ENCODE measurements at places on chromosomes 16 and 17.

DNA sequence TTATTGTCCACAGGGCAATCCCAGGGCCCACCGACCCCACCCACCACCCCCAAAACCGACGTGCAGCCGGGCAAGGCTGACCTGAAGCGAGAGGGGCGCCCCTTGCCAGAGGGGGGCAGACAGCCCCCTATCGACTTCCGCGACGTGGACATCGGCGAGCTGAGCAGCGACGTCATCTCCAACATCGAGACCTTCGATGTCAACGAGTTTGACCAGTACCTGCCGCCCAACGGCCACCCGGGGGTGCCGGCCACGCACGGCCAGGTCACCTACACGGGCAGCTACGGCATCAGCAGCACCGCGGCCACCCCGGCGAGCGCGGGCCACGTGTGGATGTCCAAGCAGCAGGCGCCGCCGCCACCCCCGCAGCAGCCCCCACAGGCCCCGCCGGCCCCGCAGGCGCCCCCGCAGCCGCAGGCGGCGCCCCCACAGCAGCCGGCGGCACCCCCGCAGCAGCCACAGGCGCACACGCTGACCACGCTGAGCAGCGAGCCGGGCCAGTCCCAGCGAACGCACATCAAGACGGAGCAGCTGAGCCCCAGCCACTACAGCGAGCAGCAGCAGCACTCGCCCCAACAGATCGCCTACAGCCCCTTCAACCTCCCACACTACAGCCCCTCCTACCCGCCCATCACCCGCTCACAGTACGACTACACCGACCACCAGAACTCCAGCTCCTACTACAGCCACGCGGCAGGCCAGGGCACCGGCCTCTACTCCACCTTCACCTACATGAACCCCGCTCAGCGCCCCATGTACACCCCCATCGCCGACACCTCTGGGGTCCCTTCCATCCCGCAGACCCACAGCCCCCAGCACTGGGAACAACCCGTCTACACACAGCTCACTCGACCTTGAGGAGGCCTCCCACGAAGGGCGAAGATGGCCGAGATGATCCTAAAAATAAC is 3.0 kb downstream of the SOX9 start:
- DNase-seq, result no peak

- DNase-seq, result no peak
Measured at GRCh38 chr17:50099003-50099402, 3.9 kb downstream of the PDK2 start.

DNA sequence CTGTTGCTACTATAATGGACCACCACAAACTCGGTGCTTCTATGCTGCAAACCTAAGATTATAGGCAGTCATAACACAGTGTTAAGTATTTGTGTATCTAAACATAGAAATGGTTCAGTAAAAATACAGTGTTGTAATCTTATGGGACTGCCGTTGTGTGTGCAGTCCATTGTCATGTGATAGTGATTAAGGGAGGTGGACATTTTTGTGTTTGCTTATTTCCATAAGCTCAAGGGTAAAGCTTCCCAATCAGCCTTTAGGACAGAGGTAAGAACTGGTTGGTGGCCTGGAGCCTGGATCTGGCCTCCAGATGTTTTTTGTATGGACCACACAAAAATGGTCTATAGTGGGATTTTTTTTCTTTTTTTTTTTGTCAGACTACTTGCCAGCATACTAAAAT is 29.9 kb downstream of the WWOX start:
- no peak for DNase-seq

DNA sequence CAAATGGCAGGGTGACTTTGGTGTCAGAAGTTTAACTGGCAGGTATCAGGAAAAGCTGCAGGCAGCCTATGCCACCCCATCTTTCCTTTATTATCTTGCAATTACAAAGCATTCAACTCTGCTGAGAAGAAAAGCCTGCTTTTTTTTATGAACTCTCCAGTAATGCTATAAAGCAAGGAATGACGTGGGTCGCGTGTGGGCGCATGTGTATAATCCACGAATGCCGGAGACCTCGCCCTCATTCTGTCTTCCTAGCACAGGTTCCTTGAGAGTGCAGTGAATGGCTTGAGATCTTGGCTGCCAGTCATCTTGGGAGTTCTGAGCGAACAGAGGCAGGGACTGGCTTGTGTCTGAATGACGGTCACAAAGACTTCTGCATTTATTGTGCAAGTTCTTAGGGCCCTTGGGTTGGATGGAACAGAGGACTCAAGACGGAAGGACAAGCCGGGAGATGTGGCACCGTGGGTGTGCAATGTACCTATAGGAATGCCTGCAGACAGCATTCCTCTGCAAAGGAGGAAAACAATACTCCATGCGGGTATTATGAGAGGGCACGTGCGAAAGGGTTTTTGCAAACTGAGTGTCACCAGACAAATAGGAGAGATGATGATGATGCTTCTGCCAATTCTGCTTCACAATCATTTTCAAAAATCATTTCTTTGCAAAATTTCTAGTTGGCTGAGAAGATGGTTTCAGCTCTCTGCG is 96.1 kb upstream of the ELAC2 start:
- DNase-seq, result no peak

GRCh38 chr16:49281843-49282642 is 405 bp upstream of the CBLN1 start:
- peak; percentile 60 for DNase-seq

DNA sequence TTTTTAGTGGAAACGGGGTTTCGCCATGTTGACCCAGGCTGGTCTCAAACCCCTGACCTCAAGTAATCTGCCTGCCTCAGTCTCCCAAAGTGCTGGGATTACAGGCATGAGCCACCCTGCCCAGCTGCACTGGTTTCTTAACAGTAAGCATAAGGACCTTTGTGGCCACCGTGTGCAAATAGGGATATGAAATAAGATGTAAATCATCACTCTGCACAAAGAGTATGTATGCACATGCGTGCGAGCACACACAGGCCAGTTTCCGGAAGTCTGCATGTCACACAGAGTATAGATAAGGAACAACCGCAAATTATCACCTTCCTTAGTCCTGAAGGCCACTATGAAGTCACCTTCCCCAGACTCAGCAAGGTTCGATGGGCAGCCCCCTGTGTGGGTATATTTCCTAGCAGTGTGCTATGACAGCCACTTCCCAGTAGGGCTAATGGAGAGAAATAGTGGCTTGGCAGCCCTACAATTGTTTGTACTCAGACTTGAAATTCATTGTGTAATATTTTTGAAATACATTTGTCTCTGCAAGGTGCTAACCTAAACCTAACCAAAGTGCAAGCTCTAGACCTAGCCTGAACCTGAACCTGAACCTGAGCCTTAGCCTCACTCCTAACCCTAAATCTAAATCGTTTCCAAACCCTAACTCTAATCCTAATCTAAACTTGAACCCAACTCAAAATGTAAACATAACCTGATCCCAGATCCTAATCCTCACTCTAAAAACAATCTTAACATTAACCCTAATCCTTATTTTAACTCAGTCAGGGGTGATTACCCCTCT is 48.4 kb upstream of the SKAP1 start:
- DNase-seq, result no peak

- no peak for DNase-seq
Measured at GRCh38 chr17:19785854-19786253, 37.8 kb upstream of the ALDH3A1 start.

DNA sequence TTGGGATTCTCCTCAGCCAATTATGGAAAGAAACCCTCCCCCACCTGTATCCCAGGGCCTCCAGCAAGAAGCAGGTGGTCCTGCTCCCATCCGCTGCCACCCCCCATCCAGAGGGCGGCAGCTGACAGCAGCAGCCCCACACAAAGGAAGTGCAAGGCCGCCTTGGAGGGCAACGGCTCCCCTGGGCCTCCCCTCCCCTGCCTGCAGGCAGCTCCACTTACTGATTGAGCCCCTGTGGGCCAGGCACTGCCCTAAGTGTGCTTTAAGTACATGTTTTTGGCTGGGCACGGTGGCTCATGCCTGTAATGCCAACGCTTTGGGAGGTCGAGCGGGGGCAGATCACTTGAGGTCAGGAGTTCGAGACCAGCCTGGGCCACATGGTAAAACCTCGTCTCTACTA is 257.6 kb downstream of the PARN start:
- DNase-seq, result no peak

GRCh38 chr17:3802461-3803307 is 1.7 kb upstream of the ITGAE start:
- no peak for DNase-seq

DNA sequence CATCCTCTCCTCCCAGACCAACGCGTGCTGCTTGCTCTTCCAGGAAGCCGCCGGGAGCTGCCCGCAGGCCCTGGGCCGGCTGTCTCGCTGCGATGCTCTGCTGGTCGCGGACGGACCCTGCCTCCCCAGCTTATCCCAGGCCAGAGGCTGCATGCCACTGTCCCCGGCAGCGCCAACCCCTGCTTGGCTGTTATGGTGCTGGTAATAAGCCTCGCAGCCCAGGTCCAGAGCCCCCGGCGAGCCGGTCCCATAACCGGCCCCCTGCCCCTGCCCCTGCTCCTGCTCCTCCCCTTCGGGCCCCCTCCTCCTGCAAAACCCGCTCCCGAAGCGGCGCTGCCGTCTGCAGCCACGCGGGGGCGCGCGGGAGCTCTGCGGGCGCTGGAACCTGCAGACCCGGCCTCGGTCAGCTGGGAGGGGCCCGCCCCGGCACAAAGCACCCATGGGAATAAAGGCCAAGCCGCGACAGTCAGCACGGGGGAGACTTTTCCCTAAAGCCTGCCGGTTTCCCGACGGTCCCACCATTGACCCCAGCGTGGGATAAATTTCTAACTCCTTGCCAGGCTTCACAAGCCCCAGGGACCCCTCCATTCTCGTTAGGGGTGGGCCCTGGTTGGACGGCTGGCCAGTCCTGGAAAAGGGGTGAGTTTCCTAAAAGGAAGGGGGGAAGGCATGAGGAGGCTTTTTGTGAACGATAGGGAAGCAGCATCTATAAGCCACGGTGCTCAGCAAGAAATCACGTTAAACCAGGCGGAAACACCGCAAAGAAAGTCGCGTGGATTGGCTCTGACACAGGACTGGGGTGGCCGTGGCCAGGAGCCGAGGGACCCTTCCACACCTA is 11.2 kb downstream of the ENPP7 start:
- DNase-seq, result peak; percentile 53

DNA sequence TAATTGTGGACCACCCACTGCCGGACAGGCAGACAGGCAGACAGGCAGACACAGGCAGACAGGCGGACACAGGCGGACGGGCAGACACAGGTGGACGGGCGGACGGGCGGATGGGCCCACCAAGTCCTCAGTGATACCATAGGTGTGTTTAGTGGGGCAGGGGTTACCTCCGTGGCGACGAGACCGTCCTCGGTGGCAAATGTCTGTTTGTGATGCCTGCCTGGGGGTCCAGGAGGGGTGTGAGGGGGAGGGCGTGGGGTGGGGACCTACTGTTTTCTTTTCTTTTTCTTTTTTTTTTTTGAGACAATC is 76.7 kb downstream of the RTN4RL1 start:
- DNase-seq, result no peak

GRCh38 chr17:67221062-67221998 is 23.7 kb downstream of the HELZ start:
- no peak for DNase-seq

DNA sequence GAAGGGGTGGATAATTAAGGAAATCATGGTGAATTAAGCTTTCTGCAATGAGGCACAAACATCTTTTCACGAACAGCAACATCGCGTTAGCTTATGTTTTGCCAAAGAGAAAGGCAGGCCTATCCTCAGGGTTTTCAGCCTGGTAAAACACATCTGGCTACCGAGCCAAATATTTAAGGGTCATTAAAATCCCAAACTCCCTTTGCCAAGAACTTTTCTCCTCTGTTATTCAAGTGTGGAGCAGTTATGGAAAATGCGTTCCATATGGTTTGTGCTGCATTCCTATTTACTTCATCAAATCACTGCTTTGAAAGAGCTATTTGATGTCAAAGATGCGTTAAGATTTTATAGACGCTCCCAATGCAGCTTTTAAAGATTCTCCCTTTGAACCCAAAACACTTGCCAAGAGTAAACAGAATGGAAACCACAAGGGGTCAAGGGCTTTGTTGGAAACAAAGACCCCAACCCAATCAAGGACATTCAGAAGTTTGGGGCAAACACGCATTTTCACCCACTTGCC is 308.3 kb upstream of the CDH5 start:
- DNase-seq, result no peak

DNA sequence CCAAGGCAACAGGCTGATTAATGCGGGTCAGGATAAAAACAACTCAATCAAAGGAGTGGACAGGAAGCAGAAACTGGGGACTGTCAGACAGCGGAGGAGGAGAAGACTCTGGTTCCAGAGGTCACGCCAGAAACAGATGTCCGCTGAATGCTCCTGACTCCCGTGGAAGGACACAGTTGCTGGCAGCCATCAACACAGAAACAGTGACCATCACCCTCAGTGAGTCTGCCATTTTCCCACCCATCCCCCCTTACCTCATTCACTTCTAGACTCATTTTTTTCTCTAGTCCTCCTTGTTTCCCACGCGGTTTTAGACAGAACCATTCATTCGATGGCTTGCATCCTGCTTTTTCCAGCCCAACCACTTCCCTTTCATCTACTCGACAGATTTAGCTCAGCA is 40.9 kb downstream of the DHRS7C start:
- no peak for DNase-seq

DNA sequence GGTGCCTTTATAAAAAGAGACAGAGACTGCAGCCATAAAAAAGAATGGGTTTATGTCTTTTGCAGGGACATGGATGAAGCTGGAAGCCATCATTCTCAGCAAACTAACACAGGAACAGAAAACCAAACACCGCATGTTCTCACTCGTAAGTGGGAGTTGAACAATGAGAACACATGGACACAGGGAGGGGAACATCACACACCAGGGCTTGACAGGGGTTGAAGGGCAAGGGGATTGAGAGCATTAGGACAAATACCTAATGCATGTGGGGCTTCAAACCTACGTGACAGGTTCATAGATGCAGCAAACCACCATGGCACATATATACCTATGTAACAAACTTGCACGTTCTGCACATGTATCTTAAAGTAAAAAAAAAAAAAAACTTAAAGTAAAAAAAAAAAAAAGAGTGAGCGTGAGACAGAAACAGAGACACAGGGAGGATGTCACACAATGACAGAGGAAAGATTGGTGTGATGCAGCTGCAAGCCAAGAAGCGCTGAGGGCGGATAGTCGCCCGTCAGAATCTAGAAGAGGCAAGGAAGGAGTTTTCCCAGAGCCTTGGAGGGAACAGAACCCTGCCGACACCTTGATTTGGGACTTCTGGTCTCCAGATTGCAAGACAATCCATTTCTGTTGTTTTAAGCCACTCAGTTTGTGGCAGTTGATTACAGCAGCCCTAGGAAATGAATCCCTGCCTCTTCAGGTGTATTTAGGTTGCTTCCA is 27.4 kb upstream of the TNS4 start:
- DNase-seq, result no peak

DNA sequence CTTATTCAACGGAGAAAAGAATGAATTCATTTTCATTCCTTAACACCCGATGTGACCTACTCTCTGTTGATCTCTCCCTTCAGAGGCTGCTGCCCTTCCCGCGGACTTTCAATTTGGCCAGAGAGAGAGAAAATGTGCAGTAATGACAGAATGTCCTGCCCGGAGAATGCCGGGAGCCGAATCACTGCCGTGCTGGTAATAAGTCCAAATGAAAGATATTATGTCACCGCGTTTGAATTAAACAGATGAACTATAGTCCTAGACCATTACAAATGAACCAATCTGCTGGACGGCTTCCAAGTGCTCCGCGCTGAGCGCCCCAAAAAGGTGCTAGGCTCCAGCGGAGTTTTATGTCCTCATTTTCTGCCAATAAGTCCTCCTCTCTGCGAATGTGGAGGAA is 14.7 kb upstream of the C16orf82 start:
- DNase-seq, result no peak

Measured in breast epithelium (tissue), 4 donors.